ENCODE measurements at places on chromosomes 5 and 9.

DNA sequence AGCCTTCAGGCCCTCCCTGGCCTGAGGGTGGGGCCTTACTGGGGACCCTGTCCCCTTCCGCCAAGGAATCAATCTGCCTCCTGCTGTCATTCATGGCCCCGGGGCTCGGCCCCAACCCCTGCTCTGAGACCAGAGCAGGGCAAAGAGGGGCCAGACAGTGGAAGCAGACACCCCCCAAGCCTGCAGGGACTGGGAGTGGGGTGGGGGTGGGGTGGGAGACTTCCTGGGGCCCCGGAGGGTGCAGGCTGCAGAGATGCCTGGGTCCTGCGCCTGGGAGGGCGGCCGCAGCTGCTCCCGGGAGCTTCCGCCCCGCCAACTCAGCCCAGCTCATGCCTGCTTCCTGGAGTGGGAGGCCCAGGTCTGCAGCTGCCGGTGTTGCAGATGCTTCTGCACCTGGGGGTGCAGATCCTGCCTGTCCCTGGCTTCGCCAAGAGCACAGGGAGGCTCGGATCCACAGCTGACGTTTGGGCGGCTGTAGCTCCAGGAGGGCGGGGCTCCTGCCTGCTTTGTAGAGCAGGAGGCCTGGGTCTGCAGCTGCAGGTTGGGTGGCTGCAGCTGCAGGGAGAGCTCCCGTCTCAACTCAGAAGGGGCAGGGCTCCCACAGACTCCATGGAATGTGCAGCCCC lies 6.2 kb downstream of the KIF4B start:
- no peak for DNase-seq

DNA sequence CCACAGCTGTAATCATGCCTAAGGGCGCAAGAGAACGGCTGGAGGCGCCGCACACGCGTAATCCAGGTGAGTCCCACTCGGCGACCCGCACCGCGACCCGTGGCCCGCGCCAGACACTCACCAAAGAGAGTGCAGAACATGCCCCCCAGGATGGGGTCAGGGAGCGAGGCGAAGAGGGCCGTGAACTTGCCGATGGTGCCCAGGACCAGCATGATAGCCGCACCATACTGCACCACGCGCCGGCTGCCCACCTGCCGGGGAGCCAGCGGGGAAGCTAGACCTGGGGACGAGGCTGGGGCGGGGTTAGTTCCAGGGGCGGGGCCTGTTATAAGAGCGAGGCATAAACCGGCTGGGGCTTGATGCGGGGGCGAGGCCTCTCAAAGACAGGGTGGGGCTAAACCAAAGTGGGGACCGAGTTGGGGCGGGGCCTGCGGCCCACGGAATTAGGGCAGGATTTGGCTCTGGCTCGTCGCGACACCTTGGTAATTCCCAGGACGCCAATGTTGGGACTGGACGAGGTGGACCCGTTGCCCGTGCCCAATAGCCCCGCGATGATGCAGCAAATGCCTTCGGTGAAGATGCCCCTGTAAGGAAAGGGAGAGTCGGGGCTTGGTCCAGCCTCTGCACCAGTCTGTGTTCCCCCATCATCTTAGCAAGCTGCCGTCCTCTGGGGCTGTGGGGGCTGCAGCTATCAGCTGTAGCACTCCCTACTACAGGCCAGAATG lies 4.8 kb downstream of the SLC23A1 start:
- DNase-seq: no peak

- no peak for DNase-seq
Observed at GRCh38 chr5:19734776-19735175, 253.2 kb downstream of the CDH18 start.

GRCh38 chr9:128629852-128630545 lies 26.6 kb downstream of the DYNC2I2 start:
- DNase-seq: no peak

GRCh38 chr9:6782345-6782744 lies 24.6 kb downstream of the KDM4C start:
- no peak for DNase-seq

DNA sequence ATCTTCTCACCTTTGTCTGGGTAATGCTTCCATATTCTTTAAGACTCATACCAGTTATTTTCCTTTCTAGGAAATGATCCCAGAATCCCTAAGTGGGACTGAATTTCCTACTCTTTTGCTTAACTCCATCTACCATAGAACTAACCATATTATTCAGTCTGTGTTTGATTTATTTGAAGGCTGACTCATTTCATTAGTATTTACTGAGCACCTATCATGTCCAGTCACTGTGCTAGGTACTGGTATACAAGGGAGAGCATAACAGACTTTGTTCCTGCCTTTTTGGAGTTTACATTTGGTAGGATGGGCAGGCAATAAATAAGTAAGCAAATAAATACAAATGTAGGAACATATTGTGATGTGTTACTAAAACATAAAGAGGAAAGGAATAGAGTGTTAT lies 4.3 kb downstream of the NPR2 start:
- no peak for DNase-seq

GRCh38 chr5:9766581-9766980 lies 136.4 kb upstream of the TAS2R1 start:
- DNase-seq: peak; percentile 38

GRCh38 chr5:32298059-32298415 lies 14.7 kb downstream of the MTMR12 start:
- no peak for DNase-seq

- DNase-seq: no peak
Observed at GRCh38 chr9:95004411-95005277, 278.1 kb downstream of the AOPEP start.

- DNase-seq: no peak
Observed at GRCh38 chr5:116308391-116308790, 223.6 kb downstream of the COMMD10 start.

DNA sequence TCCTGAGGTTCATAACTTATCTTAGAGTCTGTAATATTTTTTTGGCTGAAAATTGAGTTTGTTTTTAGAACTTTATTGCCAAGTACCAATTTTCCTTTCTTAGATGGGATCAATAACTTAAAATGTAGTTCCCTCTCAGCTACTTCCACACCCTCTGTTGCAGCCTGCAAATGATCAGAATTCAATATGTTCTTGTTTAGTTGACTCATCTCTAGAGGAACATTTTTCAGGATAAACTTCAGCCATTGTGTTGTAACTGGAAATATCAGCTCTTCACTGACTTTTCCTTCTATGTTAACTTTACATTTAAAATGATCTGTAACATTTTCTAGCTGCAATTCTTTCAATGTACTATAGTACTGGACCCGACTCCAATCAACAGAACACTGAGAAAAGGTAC lies 115.7 kb downstream of the ESM1 start:
- no peak for DNase-seq

GRCh38 chr9:89278551-89278950 lies 32.4 kb upstream of the CKS2 start:
- no peak for DNase-seq

DNA sequence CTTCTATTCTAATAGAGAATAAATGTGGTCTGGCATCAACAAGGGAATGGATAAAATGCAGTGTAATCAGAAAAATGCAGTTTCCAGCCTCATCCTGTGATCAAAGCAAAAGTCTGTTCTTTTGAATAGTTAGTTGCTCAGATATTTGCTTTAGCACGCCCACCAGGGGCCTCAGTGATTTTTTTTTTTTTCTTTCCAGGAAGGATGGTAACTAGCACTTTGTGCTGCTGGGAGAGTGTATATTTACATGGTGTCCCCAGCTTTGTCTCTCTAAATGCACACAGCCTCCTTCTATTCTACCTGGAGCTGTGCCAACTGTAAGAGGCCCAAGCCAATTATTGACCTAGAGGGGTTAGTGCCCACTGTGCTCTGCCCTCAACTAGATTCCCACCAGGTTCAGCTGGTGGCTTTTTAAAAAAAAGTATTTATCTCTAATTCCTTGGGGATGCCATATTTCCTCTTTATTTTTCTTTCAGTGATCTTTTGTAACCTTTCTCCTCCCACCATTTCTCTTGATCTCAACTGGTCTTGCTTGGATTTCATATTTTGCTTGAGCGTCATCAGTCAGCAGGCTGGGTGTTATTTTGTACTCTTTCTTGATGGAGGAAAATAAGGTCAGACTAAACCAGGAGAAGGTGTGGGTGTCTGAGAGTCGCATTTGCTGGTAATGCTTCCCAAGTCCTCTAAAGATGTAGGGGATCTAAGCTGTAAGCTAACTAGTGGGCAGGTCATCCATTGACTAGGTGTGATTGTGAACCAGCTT lies 193.0 kb upstream of the C9orf72 start:
- peak; percentile 39 for DNase-seq

DNA sequence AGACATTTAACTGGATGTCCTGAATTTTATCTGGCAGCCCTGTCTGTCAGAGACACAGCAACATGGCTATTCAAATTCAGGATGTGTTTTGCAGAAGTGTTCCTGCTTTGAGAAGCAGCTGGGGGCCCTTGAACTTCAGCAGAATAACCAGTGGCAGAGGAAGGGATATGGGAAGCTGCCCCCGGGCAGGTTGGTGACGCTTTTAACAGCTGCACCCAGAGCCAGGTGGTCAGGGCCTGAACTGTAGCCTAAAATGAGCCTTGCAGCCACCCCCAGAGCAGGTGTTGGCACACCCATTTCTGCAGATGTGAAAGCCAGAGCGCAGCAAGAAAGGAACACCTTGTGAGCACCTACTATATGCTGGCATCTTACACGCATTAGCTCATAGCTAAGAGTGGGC lies 128.7 kb upstream of the BOD1 start:
- no peak for DNase-seq

DNA sequence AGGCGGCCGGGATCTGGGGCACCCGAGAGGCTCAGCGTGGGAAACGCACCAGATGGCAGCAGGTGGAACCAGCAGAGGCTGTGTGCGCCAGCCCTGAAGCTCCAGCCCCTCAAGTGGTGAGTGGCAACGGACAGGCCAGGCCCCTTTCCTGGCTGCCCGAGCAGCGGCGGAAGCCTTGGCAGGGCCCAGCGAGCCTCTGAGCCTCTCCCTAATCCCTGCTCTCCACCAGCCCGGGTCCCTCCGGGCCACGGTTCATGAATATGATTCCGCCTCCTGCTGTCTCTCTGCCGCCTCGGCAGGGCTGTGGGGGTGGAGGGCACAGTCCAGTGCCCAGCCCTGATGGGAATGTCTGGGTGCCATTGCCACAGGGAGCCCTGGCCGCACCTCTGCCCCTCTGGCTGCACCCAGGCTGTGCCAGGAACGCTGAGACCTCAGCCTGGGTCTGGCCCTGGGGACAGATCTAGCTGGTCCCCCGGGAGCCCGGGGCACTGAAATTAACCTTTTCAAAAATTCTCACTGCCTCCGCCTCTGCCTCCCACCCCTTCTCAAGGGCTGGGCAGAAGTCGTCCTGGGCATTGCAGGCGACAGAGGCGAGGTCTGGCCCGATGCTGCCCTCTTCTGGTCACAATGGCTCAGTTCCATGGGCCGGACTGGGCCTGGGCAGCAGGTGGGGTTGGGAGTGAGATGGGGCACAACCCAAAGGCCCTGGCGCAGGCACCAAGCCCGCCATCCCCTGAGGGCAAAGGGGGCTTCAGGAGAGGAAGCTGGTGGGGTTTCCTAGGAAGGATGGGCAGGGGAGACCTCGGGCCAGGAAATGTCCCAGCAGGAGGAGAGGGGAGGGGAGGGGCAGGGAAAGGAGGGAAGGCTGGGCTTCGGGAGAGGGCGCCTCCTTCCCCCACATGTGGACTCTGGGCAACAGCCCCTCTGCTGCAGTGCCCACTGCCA lies 20.3 kb downstream of the CCDC187 start:
- peak; percentile 51 for DNase-seq

- DNase-seq: peak; percentile 46
Observed at GRCh38 chr9:127035948-127036347, 86.5 kb downstream of the ANGPTL2 start.

DNA sequence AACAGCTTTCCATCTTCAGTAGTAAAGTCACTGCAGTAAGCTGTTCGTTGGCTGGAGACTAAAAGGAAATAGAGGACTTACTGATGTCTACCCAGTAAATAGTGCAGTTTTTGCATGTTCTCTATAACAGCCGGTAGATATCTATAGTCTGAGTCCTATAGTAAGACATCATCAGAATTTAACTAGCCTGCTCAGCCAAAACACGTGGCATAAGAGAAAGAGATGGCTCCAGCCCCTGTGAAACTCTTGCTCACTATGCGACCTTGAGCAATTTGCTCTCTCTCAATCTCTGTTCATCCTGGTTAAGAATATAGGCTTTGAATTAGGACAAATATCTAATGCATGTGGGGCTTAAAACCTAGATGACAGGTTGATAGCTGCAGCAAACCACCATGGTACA lies 201.6 kb upstream of the PAPPA start:
- no peak for DNase-seq

GRCh38 chr5:32076699-32077695 lies 97.1 kb downstream of the GOLPH3 start:
- peak; percentile 57 for DNase-seq

GRCh38 chr9:108094676-108094993 lies 605.1 kb upstream of the KLF4 start:
- DNase-seq: no peak

GRCh38 chr9:130501639-130502038 lies 56.9 kb downstream of the ASS1 start:
- DNase-seq: no peak

DNA sequence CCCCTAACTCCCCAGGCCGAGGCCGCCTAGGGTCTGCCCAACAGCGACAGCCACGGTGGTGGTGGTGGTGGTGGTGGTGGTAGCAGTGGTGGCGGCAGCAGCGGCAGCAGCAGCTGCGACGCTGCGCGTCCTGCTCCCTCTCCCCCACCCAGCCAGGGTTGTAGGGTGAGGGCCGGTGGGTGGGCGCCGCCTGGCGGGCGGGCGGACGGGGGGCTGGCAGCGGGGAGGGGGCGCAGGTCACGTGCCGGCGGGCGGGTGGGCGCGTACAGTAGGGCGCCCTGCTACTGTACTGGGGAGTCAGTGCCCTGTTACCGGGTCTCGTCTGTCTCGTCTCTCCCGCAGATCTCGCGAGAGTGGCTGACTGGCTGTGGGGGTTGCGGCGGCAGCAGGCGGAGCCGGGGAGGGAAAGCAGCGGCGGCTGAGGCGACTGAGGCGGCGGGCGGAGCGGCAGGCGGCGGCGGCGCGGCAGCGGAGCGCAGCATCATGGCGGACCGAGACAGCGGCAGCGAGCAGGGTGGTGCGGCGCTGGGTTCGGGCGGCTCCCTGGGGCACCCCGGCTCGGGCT lies at the start of gene PURA:
PURA (plus strand) TSS at position 411 of the 565 bp plus-strand sequence; CDS start at position 484, 73 bp downstream.
- DNase-seq: peak; percentile 95

- DNase-seq: peak; percentile 4
Observed at GRCh38 chr9:78856144-78856543, 559.2 kb downstream of the PSAT1 start.

DNA sequence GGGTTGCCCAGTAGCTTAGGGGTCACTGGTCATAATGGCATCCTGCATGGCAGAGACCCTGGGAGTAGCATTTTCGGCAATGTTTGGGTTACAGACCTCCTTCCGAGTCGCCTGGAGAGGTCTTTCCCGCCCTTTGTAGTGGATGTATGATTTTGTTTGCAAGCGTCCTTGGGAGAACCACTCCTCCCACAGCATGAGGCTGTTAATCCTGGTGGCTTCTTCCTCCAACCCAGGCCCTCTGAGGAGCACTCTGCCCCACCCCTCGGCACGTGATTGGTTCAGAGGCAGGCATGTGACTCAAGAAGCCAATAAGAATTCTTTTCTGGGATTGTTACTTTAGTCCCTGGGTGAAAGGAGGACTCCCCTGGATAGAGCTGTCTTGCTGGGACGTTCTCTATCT lies 30.2 kb upstream of the GRHPR start:
- DNase-seq: no peak

Measured in fibroblast of skin of right quadriceps (primary cell).